ENCODE measurements at places on chromosomes 7 and 10. TPM values are rescaled to one million over a fixed set of nuclear protein-coding genes. Genes with fewer than 3 reads are reported as not detected.

ZFAND4 gene
- polyA plus RNA-seq = 13.6 TPM

DYNC1I1 gene
- 0.57 TPM for polyA plus RNA-seq

CLDN15 gene
- 16.4 TPM for polyA plus RNA-seq

NANOS1 gene
- polyA plus RNA-seq = 3.1 TPM

HOXA6 gene
- polyA plus RNA-seq = 37.3 TPM

FANK1 gene
- polyA plus RNA-seq = 11.0 TPM

AOAH gene
- 2.4 TPM for polyA plus RNA-seq

ZNF488 gene
- polyA plus RNA-seq = 5.2 TPM

EVX1 gene
- polyA plus RNA-seq = 0.07 TPM

ZWINT gene
- 56.9 TPM for polyA plus RNA-seq

PRSS37 gene
- polyA plus RNA-seq = 1.0 TPM

LRRC27 gene
- 32.5 TPM for polyA plus RNA-seq

TECTB gene
- not detected for polyA plus RNA-seq

ZNF503 gene
- polyA plus RNA-seq = 56.8 TPM

IFIT3 gene
- polyA plus RNA-seq = 18.7 TPM

INA gene
- 1.4 TPM for polyA plus RNA-seq

EPDR1 gene
- 20.6 TPM for polyA plus RNA-seq

COL13A1 gene
- 18.1 TPM for polyA plus RNA-seq

COPG2 gene
- 60.7 TPM for polyA plus RNA-seq

UPP1 gene
- 12.3 TPM for polyA plus RNA-seq

STEAP1B gene
- polyA plus RNA-seq = 2.2 TPM

EBLN1 gene
- polyA plus RNA-seq = not detected

DDX56 gene
- polyA plus RNA-seq = 78.8 TPM

HOXA1 gene
- polyA plus RNA-seq = 2.8 TPM

CCAR1 gene
- 238 TPM for polyA plus RNA-seq

CNTNAP2 gene
- polyA plus RNA-seq = 27.3 TPM

CYP3A5 gene
- 2.8 TPM for polyA plus RNA-seq

CALHM1 gene
- polyA plus RNA-seq = 0.08 TPM

SH2B2 gene
- polyA plus RNA-seq = 3.4 TPM

LRGUK gene
- polyA plus RNA-seq = 1.1 TPM

NRP1 gene
- polyA plus RNA-seq = 169 TPM

HOXA7 gene
- 27.0 TPM for polyA plus RNA-seq

Measured in left renal cortex interstitium (tissue), 4 donors.